Activated CD4-positive, alpha-beta T cell treated with anti-CD3 and anti-CD28 coated beads, Interleukin-2, amount 50 U/mL, for 4 hours (primary cell): ENCODE measurements at places on chromosomes 1 and 21.

GRCh38 chr1:36537190-36537768, 54.6 kb upstream of the CSF3R start:
- no peak for DNase-seq

DNA sequence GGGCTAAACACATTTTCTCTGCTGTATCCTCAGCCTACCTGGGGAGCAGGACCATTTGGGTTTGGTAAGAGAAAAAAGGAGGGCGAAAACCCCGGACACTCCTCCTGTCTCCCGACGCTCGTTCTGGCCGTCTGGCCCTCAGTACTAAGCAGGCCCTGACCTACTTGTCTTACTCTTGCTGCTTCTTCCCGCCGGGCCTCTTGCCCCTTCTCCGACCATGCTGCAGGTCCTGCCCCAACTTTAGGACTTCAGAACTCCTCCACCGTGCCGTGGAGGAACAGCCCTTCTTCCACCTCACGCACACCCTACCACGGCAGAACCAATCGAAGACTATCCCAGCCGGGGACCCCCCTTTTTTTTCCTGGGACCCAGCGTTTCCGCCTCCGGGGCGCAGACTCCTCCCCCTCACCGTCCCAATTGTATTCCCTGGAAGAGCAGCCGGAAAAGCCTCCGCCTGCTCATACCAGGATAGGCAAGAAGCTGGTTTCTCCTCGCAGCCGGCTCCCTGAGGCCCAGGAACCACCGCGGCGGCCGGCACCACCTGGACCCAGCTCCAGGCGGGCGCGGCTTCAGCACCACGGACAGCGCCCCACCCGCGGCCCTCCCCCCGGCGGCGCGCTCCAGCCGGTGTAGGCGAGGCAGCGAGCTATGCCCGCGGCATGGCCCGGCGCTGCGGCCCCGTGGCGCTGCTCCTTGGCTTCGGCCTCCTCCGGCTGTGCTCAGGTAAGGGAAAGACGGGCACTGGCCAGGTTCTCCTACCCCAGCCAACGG, at the start of gene CHRNB2:
Gene CHRNB2 (plus strand): TSS at position 393 of the 771 bp plus-strand sequence. CDS start 267 bp downstream, at position 660.
- peak; percentile 55 for DNase-seq

DNA sequence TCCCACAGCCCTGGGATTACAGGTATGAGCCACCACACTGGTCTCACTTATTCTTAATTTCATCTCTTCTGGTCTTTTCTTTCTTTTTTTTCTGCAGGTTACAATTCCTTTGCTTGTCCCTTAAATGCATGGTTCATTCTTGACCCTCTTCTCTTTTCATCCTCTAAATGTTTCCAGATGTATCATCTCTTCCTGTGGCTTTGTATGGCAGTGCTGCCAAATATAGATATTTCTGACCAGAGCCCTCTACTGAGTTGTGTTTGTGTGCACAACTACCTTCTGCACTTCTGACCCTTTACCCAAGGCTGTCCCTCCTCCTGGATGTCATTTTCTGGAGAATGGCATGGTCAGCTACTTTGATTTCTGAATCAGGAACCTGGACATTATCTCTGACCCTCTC, 32.5 kb downstream of the OLFML3 start:
- DNase-seq = no peak

- no peak for DNase-seq
These were observed 59.6 kb downstream of the SMYD3 start for GRCh38 chr1:246447501-246447900.

GRCh38 chr1:28122183-28122582, 33.8 kb upstream of the EYA3 start:
- no peak for DNase-seq

GRCh38 chr21:38691631-38692030, 114.1 kb upstream of the ETS2 start:
- DNase-seq = no peak

DNA sequence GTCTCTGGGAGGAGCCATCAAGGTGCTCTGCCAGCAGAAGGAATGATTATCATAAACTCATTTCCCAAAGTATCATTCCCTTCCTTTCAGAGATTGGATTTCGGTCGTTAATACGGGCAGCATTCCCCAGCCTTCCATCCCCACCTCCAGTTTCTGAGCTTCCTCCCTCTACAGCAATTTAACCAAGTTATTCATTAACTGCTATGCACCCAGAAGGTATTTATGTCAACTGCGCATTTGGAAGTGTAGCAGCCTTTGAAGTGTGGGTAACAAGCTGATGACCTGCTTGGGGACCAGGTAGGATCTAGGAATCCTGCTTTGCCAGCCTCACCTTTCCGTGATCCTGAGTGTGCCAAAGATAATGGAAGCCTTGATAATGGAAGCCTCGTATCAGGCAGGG, 172.4 kb upstream of the IGSF21 start:
- DNase-seq = no peak

DNA sequence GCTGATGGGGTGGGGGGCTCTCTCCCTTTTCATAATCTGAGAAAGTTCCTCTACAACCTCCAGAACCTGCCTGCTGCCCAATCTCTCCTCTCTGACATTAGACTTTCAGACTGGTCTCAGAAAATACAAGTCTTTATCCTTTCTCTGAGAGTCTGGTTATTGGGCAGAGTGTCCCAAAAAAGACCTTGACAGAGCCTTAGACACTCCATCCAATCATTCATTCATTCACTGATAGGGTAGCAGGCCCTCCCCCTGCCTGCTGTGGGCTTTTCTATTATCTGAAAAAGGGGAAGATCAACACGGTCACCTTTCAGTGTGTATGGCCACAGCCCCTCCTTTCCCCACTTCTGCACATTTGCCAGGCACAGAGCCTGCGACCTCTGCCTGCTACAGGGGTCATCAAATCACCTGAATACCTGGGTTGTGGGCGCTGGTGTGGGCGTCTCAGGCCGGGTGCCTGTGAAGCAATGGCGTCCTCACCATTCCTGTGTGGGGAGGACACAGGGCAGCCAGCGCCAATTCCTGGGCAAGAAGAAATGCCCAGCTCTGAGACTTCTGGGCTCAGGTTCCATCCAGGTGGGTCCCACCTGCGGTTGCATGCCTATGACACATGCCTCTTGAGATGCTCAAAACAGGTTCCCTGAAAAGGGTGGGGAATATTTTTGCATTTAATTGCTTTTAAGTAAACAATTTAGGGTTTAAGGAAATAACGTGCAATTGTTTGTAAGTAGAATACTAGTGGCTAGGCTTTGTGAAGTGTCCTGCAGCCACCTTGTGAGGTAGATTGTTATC, 52.8 kb downstream of the ELK4 start:
- no peak for DNase-seq

GRCh38 chr1:153849487-153850185, 73.1 kb downstream of the GATAD2B start:
- DNase-seq = no peak

GRCh38 chr1:26856604-26857469, 6.1 kb upstream of the SFN start:
- DNase-seq = no peak

GRCh38 chr1:185610954-185611353, 123.2 kb upstream of the HMCN1 start:
- DNase-seq = no peak

GRCh38 chr1:29332204-29332603, 95.9 kb downstream of the PTPRU start:
- no peak for DNase-seq

GRCh38 chr1:34603594-34603993, 151.3 kb upstream of the GJB5 start:
- DNase-seq = no peak

- no peak for DNase-seq
These were observed 58.1 kb downstream of the ZSWIM5 start for GRCh38 chr1:45148209-45148825.

GRCh38 chr1:172885411-172885810, 165.3 kb downstream of the TNFSF18 start:
- DNase-seq = no peak

- DNase-seq = no peak
These were observed 383.5 kb downstream of the MATN1 start for GRCh38 chr1:30339866-30340265.

- DNase-seq = no peak
These were observed 35.3 kb downstream of the VWA5B1 start for GRCh38 chr1:20325844-20326420.

DNA sequence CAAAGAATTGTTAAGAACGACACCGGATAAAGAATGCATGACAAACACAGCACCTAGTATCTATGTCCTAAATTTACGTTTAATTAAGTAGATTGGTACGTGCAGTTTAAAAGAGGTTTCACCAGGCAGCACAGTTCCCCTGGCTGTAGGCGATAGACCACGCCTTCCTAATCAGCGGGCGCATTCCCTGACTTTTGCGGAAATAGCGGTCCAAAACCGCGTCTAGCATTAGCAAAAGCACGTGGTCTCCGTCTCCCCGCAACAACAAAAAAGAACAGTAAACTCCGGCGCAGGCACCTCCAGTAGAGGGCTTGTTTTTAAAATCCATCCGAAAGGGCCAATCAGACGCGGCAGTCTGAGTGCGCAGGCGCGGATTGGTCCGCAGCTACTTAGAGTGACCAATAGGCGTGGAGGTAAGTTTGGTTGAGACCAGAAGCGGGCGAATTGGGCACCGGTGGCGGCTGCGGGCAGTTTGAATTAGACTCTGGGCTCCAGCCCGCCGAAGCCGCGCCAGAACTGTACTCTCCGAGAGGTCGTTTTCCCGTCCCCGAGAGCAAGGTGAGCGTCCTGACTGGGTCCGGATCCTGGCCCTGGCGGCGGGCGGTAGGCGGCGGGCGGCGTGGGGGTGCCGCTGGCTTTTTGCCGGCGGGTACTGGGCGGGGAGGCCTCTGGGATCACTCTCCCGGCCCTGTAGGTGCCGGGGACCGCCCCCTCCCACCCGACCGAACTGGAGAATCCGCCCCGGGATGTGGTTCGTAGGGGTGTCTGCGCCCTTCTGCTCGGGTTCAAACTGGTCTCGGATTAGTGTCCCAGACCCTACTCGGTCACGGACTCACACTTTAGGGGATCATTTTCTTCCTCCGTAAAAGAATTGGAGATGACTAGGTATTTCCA, at the start of gene CENPF:
Gene CENPF (plus strand): TSS at position 432 of the 894 bp plus-strand sequence. CDS start 10,560 bp downstream, outside the sequence.
- peak; percentile 88 for DNase-seq

DNA sequence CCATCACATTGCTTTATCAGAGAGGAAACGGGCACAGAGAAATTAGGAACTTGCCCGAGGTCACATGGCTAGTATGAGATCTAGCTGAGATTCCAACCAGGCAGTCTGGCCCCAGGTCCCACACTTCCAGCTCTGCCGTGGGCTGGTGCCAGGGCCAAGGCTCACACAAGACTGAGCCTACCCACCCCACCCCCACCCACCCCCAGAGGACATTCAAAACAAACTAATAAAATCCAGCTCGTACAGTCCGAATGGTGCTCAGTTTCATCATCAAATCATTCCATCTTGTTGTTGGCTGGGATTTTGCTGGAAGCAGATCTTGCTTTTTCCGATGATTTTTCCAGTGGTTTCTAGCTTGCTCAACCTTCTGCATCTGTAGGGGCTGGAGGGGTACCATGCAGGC, 27.9 kb downstream of the MATN1 start:
- no peak for DNase-seq

- DNase-seq = no peak
These were observed 30.1 kb downstream of the SKI start for GRCh38 chr1:2258122-2258681.

DNA sequence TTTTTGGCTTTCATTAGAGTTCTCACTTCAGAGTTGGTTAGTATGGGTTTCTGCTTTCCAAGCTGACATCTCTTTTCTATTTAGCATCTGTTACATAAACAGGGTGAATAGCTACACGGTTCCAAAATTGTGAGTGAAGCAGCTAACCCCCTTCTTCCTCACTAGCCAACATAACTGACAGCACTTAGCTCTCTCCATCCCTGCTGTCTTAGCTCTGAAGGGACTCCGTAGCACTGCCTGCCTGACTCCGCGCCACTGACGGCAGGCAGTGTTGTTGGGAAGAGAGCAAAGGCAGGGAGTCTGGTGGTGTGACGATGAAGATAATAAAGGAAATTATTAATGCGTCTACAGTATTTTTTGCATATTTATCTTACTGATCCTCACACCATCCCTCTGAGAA, 247.0 kb downstream of the PTBP2 start:
- no peak for DNase-seq

- DNase-seq = no peak
These were observed 146.1 kb upstream of the FGGY start for GRCh38 chr1:59150577-59151386.

DNA sequence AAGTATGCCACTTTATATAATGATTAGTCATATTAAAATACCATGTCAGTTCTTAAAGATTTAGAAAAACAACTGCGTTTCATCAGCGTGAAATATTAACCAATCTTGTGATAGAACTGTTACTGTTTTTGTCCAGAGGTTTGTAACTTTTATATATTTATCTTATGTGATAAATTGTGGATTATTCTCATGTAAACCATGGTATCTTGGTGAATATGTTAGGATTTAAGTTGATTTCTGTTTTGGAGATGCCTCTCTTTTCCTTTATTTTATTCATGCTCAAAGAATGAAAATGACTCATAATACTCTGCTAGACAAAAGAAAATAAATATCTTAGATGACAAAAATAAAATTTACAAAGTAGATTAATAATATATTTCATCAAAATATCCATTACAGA, 88.4 kb downstream of the ADGRL4 start:
- DNase-seq = no peak

- no peak for DNase-seq
These were observed 153.8 kb downstream of the ADGRL2 start for GRCh38 chr1:81954534-81955020.

DNA sequence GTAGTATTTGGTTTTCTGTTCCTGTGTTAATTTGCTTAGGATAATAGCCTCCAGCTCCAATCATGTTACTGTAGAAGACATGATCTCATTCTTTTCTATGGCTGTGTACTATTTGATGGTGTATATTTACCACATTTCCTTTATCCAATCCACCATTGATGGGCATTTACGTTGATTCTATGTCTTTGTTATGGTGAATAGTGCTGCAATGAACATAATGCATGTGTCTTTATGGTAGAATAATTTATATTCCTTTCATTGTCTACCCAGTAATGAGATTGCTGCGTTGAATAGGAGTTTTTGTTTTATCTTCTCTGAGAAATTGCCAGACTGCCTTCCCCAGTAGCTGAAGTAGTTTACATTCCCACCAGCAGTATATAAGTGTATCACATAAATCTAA, 538.8 kb downstream of the LRRIQ3 start:
- no peak for DNase-seq

- no peak for DNase-seq
These were observed 20.3 kb downstream of the AJAP1 start for GRCh38 chr1:4674676-4675075.

GRCh38 chr1:218953386-218953785, 220.3 kb upstream of the LYPLAL1 start:
- DNase-seq = no peak

DNA sequence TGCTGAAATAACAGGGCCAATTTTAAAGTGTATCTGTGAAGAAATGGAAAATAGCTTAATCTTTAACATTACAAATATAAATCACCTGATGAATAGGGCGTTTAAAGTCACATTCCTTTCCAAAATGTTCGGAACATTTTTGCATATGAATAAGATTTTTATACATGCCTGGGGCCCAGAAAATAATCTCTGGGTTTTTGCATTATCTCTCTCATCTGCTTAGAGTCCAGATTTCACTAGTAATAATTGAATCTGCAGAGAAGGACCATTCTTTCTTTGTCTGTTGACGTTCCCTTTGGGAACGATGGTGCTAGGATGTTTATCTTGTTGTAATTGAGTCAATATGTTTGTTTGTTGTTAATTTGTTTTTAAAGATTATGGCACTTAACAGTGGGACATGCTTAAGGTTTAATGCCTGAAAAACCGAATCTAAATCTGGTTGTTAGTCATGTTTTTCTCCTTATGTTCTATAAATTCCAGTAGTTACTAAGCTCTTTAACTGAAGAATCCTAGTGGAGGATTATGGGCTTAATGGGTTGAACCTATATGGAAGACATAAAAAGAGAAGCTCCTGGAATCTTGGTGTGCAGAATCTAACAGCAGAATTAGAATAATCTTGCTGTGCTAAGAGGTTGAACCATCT, 140.6 kb downstream of the VPS13D start:
- DNase-seq = no peak
